ENCODE measurements at places on chromosomes 6 and 20. TPM values are rescaled to one million over a fixed set of nuclear protein-coding genes. Genes with fewer than 3 reads are reported as not detected.
A peak's percentile ranks its signal among the peaks of the same experiment; 100 is the strongest.

DNA sequence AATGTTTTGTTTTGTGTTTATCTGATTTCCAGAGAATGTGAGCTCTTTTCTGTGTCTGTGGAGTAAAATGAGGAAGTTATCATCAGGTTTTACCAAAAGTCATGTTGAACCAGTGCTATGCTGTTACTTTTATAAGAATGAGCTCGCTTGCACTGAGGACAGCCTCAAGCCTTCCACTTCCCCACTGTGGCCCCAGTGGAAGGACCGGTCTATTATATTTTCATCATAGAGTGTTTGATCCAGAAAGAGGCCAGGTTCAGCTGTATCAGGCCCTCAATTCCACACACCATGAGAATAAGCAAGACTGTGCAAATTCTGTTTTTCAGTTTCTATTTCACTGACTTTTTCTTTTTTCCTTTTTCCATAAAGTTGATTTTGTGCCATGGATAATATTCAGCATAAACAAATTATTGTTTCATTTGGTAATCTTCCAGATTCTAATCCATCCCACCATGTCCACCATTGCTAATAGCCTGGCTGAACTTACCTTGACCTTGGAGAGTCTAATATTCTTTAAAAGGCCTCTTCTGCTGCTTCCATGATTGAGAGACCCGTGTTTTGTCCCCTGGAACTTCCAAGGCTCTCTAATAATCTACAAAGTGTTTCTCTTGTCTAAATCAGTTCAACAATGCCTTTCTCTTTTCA, 286.2 kb downstream of the THBS2 start:
- DNase-seq, result peak; percentile 34

TTK gene
- 2.2 TPM for total RNA-seq

DNA sequence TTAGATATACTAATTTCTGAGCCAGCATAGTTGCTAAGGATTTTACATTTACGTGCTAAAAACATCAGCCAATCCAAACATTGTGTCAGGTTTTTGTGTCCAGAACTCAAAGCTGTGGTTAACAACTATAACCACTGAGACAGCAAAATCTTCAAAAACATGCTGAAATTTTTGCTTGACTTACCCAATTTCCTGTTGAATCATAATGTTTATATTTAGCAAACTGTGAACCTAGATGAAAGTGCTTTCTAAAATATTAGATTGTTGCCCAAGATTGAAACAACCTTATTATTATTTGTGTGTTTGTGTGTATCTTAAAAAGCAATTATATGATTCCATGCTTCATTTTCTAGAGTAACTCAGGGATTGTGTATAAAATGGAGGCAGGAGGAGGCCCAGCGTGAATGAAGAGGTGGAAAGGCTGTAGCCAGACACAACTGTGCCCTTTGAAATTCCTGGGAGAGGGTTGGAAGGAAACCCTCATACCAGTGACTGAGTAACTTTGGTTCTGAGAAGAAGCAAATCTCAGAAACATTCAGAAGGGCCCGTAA, 48.0 kb downstream of the ARMC2 start:
- DNase-seq, result peak; percentile 83

GRCh38 chr6:129679758-129680157, 30.2 kb downstream of the ARHGAP18 start:
- DNase-seq, result no peak

TBX18 gene
- total RNA-seq, result 4.4 TPM

GRCh38 chr6:142409794-142410193, 108.0 kb downstream of the ADGRG6 start:
- DNase-seq, result peak; percentile 58

DNA sequence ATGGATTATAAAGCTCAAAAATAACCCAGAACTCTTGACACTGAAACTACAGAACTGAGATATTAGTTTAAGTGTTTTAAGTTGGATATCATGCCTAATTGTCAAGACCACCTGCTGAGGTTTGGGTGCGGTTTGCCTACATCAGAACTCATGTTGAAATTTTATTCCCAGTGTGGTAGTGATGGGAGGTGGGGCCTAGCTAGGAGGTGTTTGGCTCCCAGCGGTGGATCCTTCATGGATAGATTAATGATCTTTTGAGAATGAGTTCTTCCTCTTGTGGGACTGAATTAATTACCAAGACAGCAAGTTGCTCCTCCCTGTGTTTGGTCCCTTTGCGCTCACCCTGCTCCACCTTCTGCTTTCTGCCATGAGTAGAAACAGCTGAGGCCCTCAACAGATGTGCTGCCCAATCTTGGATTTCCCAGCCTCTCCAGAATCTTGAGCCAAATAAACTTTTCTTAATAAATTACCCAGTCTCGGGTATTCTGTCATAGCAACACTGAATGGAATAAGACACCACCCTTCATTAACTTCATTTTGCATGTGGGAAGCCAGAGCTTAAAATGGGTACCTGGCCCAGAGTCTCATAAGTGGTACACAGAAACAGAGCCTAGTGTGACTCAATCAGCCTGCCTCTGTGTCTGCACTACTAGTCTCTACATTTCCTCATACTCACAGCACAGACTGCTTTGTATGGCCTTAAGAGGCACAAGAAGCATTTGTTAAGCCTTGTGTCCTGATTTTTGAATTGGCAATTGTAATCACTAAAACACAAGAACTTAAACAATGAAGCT, 158.4 kb downstream of the IBTK start:
- DNase-seq, result no peak

CD40 gene
- total RNA-seq, result 2.2 TPM

GRCh38 chr6:74735304-74735703, 470.5 kb downstream of the COL12A1 start:
- DNase-seq, result no peak

- no peak for DNase-seq
These were observed 123.3 kb downstream of the NFATC2 start for GRCh38 chr20:51419231-51419630.

SLC17A1 gene
- not detected for total RNA-seq

All from lung microvascular endothelial cell (primary cell).